H4 (cell line): ENCODE measurements at places on chromosomes 4 and X. TPM values are rescaled to one million over a fixed set of nuclear protein-coding genes. Genes with fewer than 3 reads are reported as not detected.

DNA sequence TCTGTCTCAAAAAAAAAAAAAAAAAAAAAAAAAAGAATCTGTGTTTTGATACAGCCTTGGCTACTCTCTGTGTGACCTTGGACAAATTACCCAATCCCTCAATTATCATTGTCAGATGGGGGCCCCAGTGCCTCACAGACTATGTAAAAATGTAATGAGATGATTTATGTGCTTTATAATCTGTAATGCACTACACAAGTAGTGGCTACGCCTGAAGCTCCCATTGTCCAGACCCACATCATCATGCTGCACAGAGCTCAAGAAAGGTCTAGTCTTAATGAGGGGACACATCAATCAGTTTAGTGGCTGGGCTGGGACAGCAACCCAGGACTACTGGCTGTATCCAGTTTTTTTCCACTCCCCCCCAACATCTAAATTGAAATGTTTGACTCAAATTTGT is 308.3 kb downstream of the DCHS2 start:
- DNase-seq = no peak

Gene GRK4
- total RNA-seq = 1.6 and 3.3 TPM in 2 replicates

- no peak for DNase-seq
Observed at GRCh38 chr4:169245061-169245460, 25.7 kb downstream of the SH3RF1 start.

Gene NPY2R
- total RNA-seq = not detected in 2 replicates

DNA sequence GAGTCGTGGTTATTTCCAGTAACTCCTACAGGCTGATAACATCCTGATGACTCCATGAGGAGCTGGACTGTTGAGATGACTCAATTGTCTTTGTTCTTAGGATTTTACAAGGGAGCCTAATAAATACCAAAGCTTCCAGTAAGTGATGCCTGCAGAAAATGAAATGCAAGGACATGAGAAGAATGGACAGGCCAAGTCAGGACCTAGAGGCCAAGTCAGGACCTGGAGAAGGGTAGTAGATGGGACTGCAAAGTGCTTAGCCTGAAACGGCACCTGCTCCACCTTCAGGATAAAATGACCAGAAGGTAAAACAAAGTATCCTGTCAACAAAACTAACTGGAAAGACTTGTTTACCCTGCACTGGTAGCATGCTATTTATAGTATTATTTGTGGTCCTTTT is 6.4 kb upstream of the SLC10A6 start:
- DNase-seq = no peak

Gene DGKK
- not detected in 2 replicates for total RNA-seq

Gene F11
- not detected in 2 replicates for total RNA-seq

- no peak for DNase-seq
Observed at GRCh38 chrX:152154050-152154449, 15.7 kb upstream of the MAGEA10 start.

DNA sequence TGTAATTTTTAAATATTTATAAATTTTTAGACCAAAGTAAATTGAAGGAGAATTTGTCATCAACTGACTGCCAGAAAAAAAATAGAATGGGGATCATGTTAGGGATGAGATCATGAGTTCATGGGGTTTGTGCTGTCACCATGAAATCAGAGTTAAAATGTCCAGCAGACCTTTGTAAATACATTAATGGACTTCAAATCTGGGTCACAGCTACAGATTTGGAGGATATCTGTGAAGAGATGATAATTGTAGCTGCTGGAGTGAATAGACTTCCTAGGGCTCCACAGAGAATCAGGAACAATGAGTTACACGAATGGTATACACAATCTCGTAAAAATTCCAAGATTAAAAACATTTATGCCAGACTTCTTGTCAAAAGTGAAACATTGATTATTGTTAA is 6.6 kb downstream of the FSTL5 start:
- DNase-seq = no peak

Gene NDP
- 0.39 TPM in 1 of 2 replicates, not detected in the other for total RNA-seq

DNA sequence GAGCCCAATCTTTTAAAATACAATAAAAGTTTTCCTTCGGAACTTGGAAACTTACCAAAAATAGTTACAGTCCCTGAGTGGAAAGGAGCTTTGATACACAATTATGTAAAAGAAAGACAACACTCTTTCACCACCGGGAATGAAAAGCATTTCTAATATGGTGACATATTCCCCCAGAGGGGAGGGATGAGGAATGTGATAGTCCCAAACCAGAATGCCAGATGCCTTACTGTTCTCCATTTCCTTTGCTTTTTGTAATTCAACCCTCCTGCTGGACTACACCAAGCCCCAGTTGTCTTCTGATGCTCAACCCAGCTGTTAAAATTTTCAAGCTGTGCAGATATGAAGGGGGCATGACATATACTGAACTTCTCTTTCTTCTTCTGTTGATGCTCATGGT is 4.1 kb downstream of the PRIMPOL start:
- DNase-seq = no peak

Gene TBX22
- total RNA-seq = 0.48 and 0.58 TPM in 2 replicates

DNA sequence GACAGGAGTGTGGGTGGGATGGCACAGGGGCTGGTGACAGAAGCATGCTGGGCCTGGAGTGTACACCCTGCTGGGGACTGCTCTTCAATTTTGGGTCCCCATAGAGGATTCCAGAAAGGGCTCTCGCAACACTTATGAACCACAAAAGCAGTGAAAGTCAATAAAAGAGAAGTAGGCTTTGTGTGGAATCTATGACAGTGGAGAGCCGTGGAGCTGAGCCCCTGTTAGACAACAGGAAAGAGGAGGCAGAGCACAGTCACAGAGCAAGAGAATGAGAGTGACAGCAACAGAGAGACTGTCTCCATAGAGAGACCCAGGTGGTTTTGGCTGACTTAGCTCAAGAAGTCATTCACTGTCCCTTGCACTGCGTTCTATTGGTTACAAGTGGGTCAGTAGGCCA is 135.1 kb upstream of the ATP6AP2 start:
- no peak for DNase-seq

- DNase-seq = no peak
Observed at GRCh38 chrX:103823591-103823990, 8.5 kb downstream of the RAB9B start.

- no peak for DNase-seq
Observed at GRCh38 chr4:3217771-3218170, 31.2 kb upstream of the MSANTD1 start.

DNA sequence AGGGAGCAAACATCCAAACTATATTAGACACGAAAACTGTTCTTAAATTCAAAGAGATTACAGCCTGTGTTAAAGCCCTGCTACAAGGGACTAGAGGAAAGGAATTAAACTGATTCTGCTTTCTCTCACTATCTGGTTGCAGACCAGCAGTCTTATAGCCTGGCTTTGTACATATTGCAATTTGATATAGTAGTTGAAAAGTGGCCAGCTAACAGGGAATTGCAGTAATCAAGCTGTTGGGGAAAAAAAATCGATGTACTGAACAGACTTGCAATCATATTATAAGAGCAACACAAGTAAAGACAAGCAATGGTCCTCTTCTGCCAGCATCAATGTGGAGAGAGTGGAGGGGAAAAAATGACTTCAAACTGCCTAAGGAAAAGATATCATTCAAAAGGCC is 364.4 kb upstream of the EPHA5 start:
- DNase-seq = no peak
